ENCODE measurements at places on chromosomes 3 and 15.

GRCh38 chr15:32657198-32657883, 15.8 kb downstream of the SCG5 start:
- peak; percentile 53 for DNase-seq

GRCh38 chr3:8112587-8112986, 389.0 kb upstream of the LMCD1 start:
- no peak for DNase-seq

- no peak for DNase-seq
These were observed 4.2 kb downstream of the VPS39 start for GRCh38 chr15:42203891-42204290.

DNA sequence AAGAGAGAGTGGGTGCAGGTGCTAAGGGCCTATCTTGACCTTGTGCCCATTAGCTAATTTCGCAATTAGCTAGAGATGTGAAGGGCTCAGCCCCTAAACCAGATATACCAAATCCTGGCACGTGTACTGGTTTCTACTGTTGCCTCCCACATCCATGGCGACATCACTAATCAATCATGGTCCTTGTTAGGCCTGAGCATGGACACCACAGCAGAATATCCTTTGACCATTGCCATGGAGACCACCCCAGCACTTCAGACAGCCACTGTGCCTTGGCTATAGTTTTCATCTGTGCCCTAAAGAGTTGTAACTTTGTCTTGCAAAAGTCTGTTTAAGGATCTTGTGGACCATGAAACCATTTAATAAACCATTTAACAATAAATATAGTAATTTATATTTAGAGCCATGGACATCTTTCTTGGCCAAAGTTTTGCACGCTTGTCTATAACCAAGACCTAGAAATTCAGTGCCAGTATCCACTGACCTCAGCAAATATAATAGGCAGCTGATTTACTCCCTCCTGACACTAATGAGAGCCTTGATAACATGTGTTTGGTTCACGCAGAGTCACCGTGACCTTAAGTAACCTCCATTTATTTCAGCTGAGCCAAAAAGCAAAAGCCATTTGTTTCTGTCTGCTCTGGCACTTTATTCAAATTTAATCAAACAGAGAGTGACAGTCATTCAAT, 43.4 kb downstream of the COLQ start:
- no peak for DNase-seq

DNA sequence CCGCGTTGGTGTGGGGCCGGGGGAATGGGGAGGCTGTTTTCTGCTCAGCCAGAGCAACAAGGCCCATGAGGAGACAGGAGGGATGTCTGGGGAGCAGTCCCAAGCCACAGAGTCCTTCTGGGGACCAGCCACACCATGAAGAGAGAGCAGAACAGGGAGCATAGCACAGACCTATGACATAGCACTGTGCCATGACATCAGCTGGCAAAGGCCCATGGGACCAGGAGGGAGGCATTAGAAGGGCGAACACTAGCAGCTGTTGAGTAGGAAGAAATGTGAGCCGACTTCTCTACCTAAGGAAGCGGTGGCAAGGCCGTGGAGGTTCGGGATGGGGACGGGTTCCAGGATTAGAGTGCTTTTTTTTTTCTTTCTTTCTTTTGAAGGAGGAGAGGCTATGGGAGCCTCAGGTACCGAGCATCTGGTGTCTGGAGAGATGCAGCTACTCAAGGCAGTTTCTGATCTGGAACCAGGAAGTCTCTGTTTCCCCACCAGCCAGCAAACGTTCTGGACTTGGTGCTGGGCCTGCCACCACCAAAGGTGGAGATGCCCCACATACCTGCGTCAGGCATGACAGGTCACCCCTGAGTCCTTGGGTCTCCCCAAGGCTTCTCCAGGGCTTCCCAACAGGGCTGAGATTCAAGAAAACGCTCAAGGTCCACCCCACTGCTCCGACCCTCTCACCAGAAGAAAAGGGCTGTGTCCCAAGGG, 77.3 kb upstream of the CGNL1 start:
- DNase-seq: no peak

DNA sequence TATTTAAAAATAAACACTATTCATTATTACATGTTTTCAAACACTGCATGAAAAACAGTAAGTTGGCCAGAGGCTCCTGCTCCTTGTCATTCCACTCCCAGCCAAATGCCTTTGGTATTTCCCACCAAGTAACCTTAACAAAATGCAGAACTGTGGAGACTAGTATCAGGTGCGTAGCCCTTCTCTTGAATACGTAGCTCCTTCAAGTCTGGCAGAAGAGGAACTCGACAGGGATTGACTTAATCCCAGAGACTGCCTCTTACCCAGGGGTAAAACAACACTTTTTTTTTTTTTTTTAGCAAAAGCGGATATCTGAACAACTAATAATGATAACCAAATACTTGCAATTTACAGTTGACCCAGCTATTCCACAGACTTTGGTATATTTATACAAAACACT, 738 bp downstream of the COMMD2 start:
- no peak for DNase-seq

- peak; percentile 33 for DNase-seq
These were observed 4.8 kb upstream of the RHOV start for GRCh38 chr15:40878785-40879184.

DNA sequence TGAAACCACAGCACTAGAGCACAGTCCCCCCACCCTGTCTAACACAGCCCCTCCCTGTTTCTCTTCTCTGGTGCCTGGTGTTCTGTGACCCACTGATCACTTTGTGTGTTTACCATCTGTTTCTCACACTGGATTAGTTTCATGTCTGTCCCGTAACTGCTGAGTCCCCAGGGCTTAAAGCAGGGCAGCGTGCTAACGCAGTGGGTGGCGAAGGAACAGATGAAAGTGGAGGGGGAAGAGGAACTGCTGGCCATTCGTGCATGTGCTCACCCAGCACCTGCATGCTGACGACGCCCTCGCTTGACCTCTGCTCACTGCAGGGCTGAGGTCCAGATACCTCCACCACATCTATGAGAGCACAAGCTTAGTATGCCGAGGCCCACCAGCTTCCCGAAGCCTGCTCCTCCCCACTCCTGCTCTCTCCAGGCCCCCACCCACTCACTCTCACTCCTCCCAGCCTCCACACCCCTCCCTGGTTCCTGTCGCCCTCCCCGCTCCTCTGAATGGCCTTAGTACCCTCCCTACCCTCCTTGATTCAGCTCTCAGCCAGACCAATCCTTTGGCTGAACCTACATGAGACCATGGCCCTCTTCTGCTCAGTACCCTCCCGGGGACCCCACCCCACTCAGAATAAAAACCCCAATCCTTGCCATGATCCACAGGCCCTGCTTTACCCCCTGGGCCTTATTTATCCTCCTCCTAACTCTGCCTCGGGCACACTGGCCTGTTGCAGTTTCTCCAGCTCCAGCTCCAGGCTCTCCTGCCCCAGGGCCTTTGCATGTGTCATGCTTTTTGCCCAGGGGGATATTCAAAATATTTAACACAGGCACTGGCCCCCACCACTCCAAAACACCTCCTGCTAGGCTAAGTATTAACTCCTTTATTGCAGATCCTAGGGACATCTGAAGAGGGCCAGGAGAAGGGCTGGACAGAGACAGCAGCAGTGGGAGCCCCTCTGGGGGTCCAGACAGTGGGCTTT, 15.1 kb upstream of the IQSEC1 start:
- DNase-seq: no peak

- no peak for DNase-seq
These were observed 209.5 kb downstream of the SATB1 start for GRCh38 chr3:18215639-18216038.

- no peak for DNase-seq
These were observed 645.9 kb downstream of the OTOL1 start for GRCh38 chr3:162142511-162142910.

DNA sequence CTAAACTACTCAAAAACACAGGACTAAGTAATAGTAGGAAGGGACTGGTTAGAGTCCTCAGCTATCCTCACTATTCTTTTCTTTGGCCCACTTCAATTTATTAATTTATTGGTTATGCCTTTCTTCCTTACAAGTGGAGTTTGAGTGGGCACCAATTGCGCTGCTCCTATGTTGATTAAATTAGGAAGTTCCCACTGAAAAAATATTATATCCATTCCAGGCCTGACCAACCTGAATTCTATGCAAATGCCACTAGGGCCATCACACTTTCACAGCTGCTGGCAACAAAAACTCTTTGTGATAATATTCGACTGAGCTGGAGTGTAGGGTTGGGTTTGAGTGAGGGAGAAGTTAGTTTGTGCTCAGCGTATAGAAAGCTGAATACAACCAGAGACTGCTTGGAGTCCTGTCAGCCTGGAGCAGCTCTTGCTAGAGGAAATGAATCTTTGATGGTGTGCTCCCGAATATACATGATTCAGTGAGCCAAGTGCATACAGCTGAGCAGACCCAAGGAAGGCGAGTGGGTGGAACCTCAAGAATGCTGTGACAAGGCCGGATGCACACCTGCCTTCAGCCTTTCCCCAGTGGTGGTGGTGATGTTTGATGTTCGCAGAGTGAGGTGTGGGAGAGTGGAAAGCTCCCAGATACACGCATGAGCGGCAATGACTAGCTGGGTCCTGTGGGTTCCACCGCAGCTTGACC, 1.5 kb downstream of the ARHGEF3 start:
- peak; percentile 68 for DNase-seq

DNA sequence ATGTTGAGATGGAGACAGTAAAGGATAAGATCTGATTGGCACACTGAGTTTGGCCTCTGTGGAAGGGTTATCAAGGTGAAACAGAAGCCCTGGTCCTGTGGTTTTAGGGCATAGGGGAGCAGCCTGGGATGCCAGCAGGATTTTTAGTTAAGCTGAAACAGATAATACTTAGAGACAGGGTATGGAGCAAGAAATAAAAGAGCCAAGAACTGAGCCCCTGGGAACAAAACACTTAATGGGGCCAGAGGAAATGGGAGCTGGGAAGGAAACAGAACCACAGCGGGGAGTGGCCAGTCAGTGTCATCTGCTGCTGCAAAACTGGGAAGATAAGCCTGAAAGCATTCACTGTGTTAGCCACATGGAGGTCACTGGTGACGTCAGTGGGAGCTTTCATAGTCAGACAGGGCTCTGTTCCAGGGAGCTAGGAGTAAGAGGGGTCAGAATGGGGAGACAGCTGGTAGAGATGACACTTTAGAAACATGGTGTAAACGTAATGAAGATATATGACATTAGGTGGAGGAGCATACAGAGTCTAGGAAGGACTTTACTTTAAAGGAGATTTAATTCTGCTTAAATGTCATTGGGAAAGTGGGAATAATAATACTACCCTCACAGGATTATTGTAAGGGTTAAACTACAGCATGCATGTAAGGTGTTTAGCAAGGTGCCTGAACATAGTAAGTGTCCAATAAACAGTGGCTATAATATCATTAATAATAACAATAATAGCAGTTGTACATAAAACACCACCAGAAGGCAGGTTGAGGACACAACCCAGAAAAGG, 172.7 kb upstream of the CTNNB1 start:
- peak; percentile 5 for DNase-seq

DNA sequence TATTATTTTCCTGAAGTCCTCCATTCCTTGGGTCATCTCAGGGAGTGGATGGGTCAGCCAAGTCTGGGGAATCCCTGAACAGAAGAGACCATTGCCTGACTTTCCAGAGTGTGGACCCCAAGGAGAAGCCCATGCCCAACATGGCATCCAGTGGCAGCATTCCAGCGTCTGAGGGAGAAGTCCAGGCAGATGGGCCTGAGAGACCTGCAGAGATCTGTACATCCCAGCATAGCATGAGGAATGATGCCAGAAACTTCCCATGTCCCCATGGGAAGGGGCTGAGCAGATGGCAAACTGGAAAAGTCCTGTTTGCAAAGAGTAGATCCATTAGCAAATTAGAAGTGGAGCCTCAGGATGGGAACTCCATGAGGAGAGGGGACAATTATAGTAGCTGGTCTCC, 17.6 kb upstream of the COLQ start:
- no peak for DNase-seq

GRCh38 chr3:36993326-36994283, at the start of gene MLH1:
MLH1 (plus strand) TSS chr3:36993518; CDS start chr3:36993548, 30 bp downstream.
- DNase-seq: no peak

DNA sequence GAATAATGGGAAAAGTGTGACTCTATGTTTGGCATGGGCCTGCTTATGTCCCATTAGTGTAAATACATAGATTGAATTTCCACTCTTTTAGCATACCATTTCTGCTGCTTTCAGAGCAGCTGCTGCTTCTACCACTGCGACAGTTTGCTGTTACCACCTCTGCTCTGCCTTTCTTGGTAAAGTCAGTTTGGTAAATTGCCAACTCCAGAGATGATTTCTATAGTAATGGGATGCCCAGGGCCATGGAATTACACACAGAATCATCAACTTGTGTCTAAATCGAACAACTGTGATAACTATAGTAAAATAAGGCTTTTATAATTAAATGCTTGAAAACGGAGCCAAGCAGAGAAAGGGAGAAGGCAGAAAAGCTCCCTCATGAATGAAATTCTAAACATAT, 168.4 kb upstream of the VEPH1 start:
- DNase-seq: no peak

GRCh38 chr3:99023590-99024192, 122.2 kb upstream of the DCBLD2 start:
- peak; percentile 11 for DNase-seq
